ENCODE measurements at places on chromosomes 5 and 9.

GRCh38 chr9:120910643-120911042 is 16.0 kb downstream of the TRAF1 start:
- no peak for DNase-seq

GRCh38 chr9:3331801-3332200 is 194.0 kb downstream of the RFX3 start:
- peak; percentile 13 for DNase-seq

DNA sequence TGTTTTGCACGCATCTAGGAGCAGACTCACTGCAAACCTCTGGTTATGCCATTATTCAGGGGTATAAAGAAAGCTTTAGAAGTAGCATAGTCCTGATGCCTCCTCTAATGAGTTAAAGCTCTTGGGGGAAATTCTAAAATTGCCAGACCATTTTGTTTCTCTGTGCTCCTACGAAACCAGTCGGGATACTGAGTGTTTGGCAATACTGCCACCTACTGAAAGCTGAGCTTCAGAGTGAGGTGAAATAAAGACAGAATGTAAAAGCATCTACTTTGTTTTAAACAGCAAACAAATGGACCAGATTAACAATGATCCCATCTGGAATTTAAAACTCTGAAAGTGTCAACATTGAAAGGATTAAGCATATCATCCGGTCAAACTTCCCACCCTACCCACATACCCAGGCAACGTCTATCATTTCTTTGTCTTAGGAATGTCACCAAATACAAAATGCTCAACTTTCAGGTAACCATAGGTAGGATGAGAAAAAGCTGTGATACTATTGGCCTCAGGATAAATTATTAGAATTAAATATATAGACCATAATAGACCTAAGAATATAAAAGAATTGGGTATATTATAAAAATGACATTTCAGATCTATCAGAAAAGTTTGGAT is 77.8 kb upstream of the SHISAL2B start:
- DNase-seq = peak; percentile 82

DNA sequence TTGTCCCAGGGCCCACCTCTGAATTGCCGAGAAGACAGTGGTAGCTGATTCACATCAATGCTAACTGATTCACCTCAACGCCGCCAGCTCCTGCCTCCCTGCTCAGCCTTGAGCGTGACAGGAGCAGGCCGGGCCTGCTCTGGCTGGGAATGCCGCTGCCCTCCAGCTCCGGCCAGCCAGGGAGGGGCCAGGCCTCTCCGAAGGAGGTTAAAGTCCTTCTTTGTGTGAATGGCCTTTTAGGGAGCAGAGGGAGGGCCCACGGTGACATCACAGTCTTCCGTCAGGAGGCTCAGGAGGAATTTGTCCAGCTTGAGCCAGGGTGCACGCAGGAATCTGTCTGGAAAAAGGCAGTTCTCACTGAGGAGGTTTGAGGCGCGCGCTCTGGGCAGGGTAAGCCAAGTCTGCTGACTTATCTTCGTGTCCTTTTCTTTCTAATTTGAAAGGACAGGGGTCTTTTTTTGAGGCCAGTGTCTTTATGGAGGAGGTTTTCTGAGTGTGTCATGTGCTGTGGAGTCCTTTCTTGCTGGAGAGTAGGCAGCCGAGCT is 82.7 kb downstream of the C9orf152 start:
- DNase-seq = peak; percentile 94

DNA sequence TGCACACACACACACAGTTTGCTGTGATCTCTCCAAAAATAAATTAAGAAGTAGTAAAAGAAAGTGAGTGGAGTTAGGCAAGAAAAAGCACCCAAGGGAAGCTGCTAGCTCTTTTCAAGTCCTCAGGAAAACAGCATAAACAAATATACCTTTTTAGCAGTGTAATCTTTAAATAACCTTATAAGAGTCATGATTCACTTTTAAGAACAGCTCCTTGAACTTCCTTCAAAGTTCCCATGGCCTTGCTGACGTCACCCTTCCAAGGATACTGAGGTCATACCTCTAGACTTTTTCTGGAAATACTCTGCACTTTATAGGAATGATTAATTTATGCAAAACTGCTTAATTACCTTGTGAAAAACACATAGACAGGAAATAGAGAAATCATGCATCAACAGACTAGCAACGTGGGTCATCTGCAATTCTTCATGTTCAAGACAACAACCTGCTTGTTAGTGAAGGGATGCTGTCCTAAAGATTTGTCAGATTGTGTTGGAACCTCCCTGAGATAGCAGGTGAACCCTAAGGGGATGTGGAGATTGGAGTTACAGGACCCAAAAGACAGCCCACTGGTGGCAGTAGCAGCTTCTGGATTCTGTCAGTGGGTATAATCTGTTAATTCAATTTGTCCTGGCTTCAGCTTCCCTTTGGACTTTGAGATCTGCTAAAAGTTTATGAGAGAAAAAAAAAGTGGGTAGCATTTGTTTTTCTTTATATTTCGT is 229.0 kb downstream of the ELAVL2 start:
- no peak for DNase-seq

DNA sequence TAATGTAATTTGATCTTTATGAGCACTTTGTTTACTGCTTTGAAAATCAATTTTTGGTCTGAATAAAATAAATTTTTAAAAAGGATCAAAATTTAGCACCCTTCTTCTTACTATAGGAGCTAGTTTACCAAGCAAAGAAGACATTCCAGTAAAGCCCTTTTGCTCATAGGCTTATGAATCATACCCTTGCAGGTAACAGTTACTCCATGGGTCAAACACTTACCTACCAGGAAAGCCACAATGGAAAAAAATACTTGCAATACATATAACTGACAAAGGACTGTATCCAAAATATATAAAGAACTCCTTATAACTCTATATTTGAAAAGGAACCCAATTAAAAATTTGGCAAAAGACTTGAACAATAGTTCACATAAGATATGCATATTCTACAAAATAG is 66.6 kb downstream of the SHOC1 start:
- DNase-seq = no peak

DNA sequence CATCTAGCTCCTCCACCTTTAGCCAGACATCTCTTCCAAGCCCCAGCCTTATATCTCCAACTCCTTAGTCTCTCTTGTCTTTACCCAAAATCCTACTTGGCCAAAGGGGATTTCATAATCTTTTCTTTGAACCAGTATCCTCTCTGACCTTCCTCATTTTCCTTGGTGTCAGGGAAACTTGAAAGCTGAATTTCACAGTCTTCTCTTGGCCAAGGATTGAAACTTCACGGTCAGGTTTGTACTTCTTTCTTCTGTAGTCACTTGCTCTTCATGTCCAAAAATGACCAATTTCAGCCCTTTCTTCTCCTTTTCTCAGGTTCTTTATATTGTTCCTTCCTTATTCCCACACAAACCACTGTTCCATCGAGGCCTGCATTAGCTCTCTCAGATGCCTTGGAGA is 473.7 kb upstream of the KLF4 start:
- DNase-seq = no peak

- DNase-seq = no peak
Observed at GRCh38 chr5:176620333-176620981, 9.9 kb downstream of the SNCB start.

GRCh38 chr5:119896826-119897536 is 267.6 kb downstream of the FAM170A start:
- peak; percentile 44 for DNase-seq

- no peak for DNase-seq
Observed at GRCh38 chr9:101035098-101035497, 6.6 kb downstream of the PLPPR1 start.

DNA sequence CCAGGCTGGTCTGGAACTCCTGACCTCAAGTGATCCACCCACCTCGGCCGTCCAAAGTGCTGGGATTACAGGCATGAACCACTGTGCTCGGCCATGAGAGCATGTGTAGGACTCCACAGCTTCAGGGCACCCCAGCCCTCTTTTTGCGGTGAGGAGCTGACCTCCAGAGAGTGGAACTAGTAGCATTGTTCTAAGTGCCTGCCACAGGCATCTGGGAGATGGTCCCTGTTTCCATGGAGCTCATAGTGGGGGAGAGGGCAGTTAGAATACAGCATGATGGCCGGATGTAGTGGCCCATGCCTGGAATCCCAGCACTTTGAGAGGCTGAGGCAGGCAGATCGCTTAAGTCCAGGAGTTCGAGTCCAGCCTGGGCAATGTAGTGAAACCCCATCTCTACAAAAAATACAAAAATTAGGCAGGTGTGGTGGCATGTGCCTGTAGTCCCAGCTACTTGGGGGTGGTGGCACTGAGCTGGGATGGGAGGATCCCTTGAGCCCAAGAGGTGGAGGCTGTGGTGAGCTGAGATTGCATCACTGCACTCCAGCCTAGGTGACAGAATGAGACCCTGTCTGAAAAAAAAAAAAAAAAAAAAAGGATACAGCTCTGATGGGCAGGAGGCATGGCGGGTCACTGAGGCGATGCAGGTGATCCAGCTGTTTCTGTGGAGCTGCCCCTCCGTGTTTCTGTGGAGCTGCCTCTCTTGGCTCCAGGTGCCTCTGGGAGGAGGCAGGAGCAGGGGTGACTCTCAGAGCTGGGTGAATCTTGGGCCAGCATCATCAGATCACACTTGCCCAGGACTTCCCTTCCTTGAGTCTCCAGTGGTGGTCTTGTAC is 4.2 kb downstream of the ASS1 start:
- no peak for DNase-seq

DNA sequence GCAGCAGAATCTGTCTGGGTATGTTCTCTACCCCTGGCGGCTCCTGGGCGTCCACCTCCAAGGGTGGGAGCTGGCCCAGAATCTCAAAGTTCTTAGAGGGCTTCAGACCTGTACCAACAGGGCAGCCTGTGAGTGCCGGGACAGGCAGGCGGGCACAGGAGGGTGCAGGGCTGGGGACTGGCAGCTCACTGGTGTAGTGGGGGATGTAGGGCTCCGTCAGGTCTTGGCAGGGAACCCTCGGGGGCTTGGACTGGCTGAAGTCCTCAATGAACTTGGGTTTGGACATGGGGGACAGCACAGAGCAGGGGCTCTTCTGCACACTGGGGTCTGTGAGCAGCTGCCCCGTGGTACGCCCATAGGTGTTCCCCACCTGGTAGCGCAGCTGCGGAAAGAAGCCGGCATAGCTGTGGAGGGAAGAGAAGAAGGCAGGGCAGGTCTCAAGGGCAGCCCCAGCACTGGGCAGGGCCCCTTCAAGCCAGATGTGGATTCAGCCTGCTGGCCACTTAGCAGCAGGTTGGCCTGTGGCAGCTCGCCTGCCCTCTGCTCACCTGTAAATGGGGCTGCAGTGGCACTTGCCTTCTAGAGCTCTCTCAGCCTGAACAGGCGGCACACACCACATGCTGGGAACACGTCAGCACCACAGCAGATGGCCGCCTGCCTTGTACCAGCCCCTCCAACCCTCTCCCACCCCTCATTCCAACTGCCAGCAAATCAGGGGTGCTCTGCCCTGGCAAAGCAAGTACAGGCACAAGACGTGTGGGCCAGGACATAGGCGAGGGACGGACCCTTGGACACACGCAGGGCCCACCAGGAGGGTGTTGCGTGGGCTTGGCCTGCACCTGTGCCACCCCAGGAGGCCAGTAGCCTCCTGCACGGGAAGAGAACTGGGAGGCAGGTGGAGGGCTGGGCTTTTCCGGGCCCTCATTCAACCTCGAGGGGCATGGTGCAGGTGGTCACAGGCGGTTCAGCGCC is 4.6 kb downstream of the TUBB4B start:
- DNase-seq = no peak

GRCh38 chr5:135657536-135658305 is 78.9 kb upstream of the CXCL14 start:
- DNase-seq = no peak

DNA sequence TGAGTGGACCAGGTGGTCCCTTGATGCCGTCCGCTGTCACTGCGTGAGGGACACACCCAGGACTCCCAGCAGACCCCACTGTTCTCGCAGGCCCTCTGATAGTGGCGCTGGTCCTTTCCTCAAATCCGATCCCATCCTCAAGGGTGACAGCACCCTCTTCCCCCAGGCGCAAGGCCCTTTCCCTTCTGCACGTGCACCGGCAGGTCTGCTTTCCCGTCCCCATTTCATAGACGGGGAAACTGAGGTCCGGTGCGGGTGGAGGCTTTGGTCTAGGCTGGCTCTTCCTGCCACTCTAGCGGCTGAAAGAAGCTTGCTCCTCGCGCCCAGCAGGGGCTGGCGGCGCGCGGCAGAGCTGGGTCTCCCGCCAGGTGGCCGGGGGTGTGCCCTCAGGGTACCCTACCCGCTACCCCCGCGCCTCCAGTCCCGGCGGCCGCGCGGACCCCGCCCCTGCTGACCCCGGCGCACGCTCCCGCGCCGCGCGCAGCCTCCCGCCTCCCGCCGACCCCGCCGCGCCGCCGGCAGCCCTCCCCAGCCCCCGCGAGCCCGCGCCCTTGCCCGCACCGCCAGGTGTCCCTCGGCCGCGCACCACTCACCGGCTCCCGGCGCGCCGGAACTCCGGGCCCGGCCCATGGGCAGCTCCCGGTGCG is 453 bp downstream of the RASGEF1C start:
- DNase-seq = peak; percentile 76

- DNase-seq = no peak
Observed at GRCh38 chr5:94745786-94746730, 127.6 kb downstream of the SLF1 start.

Measured in neural progenitor cell (in vitro differentiated cells).